ENCODE measurements at places on chromosomes 4 and X.

- no peak for DNase-seq
Observed at GRCh38 chr4:1593881-1594345, 90.2 kb downstream of the FAM53A start.

- DNase-seq = no peak
Observed at GRCh38 chr4:72216539-72217277, 184.9 kb downstream of the NPFFR2 start.

GRCh38 chrX:134236626-134237614, at the start of gene CCDC160:
Gene CCDC160, plus strand, starts transcription at chrX:134237182. Its CDS starts 7,619 bp downstream, at chrX:134244801.
- DNase-seq = no peak

DNA sequence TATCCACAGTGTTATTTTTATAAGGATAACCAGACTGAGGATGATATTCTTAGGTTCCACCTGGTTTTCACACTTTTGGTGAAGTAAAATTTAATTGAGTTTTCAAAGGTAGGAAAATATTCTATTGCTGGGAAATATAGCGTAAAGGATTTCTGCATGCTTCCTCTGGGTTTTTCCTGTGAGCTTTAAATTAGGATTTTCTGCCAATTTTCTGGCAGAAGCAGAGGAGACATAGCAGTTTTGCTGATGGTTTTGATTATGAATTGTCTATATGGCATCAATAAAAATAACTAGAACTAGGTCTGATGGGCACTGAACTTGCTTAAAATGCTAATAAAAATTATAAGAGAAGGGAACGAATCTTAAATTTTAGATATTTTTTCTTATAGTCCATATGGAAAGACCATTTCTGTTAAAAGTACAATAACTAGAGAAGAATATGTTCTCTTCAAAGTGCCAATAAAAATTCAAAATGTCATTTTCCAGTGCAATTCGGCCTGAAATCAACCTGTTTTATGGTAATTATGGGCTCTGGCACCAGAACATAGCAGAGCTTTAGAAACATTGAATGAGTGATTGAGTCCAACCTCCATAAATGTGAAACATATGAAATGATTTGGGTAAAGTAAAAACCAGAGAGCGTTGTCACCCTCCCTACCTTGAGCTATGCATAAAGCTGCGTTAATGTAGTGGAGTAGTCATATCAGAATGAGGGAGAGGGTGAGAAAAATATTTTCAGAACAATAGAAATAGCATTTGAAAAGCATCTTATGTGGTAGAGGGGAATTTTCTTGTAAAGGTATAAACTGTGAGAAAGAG, 279.7 kb downstream of the SPRY1 start:
- no peak for DNase-seq

GRCh38 chr4:64068096-64068495, 341.2 kb downstream of the TECRL start:
- no peak for DNase-seq

DNA sequence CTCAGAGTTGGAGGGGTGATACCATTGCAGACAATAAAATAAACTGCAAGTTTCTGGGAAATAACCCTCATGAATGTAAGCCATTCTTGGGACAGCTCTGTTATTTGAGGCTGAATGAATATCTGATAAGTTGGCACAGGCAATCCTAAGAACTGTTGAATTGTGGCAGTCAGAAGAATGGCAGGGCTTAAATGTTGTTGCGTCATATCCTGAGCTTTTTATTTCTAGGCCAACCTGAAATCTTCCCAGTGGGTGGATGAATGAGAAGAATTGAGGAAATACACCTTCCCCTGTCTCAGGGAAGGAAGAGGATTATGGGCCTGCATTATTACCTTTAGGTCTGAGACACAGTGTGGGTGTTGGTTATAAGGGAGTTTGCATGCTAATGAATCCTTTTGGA, 64.4 kb upstream of the C4orf54 start:
- DNase-seq = no peak

DNA sequence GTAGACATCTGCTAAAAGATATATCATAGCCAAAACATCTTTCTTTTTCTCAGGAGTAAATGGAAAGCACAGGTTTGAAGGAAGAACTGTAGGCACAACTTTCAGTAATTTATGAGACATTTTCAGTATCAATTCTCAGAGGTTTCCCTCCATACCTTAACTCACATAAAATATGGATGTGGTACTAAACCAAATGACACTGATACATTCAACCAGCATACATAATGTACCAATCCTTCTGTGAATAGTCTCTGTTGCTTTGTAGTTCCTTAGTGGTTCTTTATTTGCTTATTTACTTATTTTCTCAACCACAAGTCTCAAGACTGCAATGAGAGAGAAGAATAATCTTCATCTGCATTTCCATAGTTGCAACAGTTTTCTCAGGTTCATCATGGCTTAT, 96.1 kb downstream of the ARHGAP24 start:
- no peak for DNase-seq

DNA sequence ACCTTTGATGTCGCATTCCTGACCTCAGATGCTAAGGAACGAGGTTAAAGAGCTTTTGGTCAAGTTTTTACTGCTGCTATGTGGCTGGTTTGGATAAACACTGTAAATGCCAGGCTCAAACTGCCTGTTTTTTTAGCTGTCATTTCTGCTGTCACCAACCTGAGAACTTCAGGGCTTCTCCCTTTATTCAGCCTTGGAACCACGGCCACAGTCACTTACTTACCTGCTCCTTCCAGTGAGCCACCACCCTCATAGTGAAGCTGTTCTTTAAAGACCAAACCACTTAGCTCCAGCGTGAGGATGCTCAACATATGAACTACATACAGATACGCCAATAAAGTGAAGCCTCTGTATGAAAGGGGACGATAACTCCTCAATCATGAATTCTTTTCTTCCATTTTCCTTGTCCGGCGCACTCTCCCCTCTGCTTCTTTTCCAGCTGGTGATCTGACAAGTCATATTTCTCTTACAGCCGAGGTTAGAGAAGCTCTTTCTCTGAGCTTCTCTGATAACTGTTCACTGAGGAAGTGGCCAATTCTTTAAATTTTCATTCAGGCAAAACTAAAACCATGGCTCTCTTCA, 152.8 kb upstream of the ANK2 start:
- DNase-seq = no peak

GRCh38 chr4:41507291-41507947, 30.5 kb upstream of the LIMCH1 start:
- no peak for DNase-seq

- no peak for DNase-seq
Observed at GRCh38 chr4:1842993-1843448, 12.9 kb downstream of the LETM1 start.

- DNase-seq = no peak
Observed at GRCh38 chrX:40933132-40933705, 152.0 kb upstream of the USP9X start.

GRCh38 chrX:114071412-114071811, 512.5 kb upstream of the HTR2C start:
- DNase-seq = no peak
